Astrocyte of the hippocampus (primary cell): ENCODE measurements at places on chromosomes 12 and 14.

- DNase-seq, result peak; percentile 52
Observed at GRCh38 chr14:26597071-26597588, 703 bp downstream of the NOVA1 start.

GRCh38 chr12:2410496-2410895 lies 357.7 kb downstream of the CACNA1C start:
- DNase-seq, result no peak

DNA sequence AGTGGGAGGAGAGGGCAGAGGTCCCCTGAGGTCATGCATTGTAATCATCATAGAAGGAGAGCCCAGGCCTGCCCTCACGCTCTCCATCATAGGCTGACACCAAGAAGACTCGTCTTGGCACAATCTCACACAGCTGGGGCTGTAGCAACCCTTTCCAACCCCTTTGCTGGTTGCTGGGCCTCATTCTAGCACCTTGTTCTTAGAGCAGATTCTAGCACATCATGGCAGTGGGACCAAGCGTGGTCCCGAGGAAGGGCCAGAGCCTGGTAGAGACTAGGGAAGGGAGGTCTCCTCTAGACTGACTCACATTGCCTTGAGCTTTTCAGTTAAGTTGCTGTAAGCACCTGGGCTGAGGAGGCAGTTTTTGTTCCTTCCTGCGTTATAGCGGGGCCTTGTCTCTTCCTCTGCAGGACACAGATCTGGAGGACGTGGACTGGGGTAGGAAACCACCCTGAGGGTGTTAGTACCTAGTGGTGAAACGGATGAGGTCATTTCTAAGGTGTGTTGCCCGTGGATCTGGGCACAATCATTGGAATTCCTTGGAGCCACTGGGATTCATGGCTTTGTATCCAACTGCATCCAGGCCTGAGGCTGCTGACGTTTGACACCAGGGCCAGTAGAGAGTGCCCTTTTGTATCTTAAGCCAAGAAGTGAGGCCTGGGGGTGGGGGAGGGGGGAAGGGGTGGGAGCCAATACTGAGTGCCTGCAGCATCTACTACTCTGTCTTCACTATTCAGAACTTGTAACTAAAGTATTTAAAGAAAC lies 19.9 kb downstream of the RPS6KL1 start:
- no peak for DNase-seq

DNA sequence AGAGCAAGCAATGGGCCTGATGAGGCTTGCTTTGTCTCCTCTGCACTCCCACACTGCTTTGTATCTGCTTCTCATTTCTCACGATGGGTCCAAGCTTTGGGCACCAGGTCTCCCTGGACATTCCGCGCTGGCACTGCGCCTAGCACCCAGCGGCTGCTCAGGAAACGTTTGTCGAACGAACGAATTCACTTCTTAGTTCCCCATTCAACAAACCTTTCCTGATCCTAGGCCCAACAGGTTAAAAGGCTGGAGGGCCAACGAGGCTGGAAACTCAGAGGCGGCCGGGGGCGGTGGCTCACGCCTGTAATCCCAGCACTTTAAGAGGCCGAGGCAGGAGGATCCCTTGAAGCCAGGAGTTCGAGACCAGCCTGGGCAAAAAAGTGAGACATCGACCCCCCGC lies 1.0 kb upstream of the GLRX5 start:
- DNase-seq, result peak; percentile 40

DNA sequence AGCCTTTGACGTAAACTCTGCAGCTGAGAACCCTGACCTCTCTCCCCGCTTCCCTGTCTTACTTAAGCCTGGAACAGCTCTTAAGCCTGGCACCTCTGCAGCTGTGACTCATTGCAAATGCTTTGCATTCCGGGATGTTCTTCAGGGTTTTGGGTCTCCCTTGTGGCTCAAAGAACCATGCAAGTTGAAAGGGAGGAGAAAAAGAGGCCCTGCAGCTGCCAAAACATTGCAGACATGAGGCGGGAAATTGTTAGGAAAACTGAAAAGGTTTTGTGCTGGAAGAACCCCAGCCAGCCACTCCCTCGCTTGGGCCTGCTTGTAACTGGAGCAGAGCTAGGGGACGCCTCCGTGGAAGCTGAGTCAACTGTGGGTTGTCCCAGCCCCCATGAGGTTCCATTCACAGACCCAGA lies 60.2 kb upstream of the FERMT2 start:
- peak; percentile 92 for DNase-seq

- DNase-seq, result no peak
Observed at GRCh38 chr14:28220391-28220790, 546.2 kb upstream of the FOXG1 start.
